ENCODE measurements at places on chromosomes 5 and 9.
A peak's percentile ranks its signal among the peaks of the same experiment; 100 is the strongest.

GRCh38 chr5:143473481-143473880 is 70.0 kb upstream of the NR3C1 start:
- DNase-seq, result no peak

DNA sequence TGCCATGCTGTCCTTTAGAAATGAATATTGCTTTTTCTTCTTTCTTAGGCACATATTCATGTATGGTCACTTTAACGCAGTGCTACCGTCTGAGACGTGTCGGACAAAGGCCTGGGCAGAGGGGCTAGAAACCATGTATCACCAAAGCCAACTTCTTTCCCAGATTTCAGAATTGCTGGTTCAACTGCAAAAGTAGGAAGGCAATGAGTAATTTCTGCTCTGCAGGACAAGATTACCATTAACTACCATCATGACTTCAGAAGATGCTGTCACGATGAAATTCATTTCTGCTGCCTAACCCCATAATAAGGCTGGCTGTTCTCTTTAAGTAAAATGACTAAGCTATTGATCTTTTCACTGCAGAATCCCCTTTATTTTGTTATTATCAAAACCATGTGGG is 306.7 kb downstream of the PDE4D start:
- DNase-seq, result no peak

DNA sequence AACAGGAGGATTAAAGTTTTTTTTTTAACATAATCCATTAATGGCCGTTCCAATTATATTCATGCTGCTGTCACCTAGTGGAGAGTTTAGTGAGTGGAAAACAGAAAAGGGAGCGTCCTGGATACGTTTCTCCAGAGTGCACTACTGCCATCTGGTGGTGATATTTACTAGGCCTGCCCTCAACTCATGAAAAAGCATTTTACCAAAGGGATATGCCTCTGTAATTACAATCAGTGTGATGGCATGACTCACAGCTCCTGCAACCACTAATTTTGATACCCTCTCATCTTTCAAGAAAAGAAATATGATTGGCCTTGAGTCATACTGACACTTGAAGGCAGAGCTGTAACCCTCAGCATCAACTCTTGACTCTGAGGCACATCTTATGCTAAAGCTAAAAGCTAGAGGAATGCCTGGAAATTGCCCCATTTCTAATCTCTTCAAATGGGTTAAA is 20.1 kb downstream of the MINAR2 start:
- DNase-seq, result peak; percentile 46

- no peak for DNase-seq
Observed at GRCh38 chr5:1736065-1736464, 63.6 kb downstream of the MRPL36 start.

DNA sequence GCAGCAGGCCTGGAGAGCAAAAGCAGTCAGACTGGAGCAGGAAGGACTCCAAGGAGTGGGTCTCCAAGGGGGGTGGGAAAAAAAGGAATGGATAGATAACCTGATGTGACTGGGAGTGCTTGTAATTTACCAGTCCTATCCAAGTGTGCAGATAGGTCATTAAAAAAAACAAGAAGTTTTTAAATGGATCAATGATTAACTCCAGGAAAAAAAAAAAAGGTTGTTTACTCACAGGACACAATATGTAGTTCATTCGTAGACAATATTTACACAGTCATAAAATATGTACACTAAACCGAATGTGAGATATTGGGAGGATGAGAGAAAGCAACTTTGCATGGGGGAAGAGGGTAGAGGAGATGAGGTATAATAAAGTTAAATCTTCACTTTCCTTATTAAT is 20.4 kb downstream of the ZBTB5 start:
- no peak for DNase-seq

DNA sequence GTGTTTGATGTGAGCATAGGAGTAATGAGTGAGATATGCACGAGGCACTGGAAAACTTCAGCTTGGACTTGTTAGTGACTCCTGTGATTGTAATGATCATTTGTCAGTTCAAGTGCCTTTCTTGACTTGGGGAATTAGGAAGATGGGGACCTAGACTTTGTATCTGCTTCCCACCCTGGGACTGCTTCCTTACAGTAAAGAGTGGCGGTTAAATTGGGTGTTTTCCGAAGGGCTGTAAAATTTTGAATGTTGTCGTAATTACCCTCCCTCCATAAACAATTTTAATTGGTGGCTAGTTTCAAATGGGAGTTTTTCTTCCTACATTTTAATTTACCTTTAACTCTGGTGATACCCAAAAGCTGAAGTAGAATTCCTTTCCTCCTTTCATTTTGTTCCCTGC is 23.5 kb upstream of the FAM120AOS start:
- DNase-seq, result no peak

- DNase-seq, result no peak
Observed at GRCh38 chr9:133637451-133638055, 1.4 kb downstream of the DBH start.

DNA sequence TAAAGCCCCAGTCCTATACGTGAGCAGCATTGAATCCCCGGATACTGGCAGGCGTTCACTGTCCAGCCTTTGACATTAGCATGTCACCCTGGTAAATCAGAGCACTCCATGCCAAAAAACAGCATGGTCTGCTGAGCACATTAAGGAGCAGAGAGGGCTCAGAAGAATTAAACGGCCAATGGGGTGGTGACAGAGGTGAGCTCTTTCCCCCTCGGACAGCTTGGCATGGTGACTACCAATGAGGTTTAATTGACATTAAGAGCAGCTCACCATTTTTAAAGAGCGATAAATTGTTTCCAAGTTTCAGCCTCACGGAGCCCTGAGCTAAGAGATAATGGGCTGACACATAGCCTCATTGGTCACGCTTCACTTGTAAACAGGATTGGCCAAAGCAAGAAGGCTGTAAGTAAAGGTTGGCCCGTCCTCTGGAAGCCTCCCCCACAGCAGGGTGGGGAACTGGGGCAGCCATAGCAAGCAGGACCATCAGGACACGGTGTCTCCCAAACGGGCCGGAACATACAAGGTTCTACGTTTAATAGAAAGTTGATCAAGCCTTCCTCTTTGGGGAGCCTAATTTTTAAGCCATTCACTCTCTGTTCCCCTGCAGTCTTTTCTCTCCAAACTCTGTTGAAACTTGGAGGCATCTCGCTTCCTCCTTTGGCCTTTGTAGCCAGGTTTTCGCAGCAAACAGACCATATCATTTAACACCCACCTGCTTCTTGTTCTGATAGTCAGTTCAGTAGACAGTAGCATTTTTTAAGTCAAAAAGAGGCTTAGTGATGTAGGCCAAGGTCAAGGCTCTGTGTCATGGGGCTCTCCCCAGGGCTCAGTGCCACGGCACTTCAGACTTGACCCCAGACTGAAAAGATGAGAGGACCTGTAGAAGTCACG is 25.9 kb downstream of the QRFP start:
- DNase-seq, result no peak

- DNase-seq, result no peak
Observed at GRCh38 chr9:24342457-24342856, 203.2 kb downstream of the IZUMO3 start.

- DNase-seq, result no peak
Observed at GRCh38 chr9:14097215-14097614, 216.7 kb downstream of the NFIB start.

DNA sequence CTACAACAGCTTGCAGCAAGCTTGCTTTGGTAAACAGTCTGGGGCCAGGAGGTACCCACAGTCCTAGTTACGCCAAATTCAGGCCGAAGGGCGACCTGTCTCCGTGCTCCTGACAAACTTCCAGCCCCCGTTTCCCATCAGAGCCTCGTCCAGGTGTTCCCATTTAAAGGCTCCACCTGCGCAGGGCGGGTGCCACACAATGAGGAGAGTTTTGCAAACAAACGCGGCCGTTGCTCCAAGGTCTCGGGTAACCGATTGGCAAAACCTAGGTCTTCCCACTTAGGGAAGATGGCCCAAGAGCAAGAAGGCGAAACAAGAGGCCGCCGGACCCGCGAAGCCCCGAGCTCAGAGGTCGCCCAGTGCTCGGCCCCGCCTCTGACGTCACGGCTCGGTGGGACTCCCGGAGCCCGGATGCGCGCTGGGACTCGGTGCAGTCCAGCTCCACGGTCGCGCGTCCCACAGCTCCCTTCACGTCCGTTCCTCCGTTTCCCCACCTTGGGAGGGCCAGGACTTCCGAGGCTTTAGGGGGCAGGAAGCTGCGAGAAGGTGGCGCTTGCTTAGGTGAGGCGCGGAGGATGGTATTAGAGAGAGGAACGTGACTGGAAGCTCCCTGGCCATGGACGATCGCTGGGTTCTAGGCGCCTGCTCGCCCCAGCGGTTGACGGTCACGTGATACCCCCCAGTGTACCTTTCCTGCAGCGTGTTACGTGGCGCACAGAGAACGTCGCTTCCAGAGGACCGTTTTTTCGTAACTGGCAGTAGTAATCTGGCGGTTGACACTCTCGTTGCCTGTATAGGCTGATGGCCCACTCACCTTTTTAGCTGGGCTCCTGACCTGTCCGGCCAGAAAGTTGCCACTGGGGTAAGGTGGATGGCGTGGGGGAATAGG is 41.8 kb upstream of the KDM4C start:
- peak; percentile 49 for DNase-seq

DNA sequence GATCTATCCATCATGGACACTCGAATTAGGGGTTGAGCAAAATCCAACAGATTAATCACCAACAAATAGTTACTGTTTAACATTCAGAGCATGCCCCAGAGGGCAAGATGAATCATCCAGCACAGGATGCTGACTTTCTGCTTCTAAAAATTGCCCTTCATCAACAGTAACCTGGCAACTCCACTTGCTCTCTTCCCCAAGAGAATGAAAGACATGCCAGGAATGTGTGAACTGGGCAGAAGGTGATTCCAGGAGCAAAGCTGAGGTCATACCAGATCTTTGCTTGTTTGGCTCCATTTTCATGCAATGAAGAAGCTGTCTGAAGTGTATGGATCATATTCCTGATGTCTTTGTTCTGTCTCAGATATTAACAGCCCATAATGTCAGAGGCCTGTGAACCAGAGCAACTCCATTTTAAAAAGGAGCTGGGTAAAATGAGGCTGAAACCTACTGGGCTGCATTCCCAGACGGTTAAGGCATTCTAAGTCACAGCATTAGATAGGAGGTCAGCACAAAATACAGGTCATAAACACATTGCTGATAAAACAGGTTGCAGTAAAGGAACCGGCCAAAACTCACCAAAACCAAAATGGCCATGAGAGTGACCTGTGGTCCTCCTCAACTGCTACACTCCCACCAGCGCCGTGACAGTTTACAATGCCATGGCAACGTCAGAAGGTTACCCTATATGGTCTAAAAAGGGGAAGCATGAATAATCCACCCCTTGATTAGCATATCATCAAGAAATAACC is 2.5 kb upstream of the ZNF367 start:
- peak; percentile 86 for DNase-seq

- no peak for DNase-seq
Observed at GRCh38 chr5:180114304-180115003, 42.9 kb upstream of the RNF130 start.

GRCh38 chr5:45017568-45017967 is 208.8 kb downstream of the MRPS30 start:
- DNase-seq, result no peak

DNA sequence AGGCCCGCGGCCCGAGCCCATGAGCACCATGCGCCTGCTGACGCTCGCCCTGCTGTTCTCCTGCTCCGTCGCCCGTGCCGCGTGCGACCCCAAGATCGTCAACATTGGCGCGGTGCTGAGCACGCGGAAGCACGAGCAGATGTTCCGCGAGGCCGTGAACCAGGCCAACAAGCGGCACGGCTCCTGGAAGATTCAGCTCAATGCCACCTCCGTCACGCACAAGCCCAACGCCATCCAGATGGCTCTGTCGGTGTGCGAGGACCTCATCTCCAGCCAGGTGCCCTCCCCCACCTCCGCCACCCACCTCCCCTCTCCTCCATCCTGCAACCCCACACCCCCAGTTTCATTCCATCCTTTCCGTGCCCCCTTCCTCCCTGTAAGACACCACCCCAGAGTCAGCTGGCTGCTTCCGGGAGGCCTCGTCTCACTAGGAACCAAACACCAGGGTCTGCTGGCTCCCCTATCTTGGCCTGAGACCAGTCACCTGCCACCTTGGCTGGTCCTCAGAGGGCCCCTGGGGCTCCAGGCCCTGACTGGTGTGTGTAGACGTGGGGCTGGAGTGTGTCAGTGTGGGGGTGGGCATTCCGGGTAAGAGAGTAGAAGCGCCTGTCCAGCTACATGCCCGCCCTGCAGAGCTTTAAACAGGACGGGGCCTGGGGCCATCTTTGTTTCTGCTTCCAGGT is 655 bp downstream of the GRIN1 start:
- DNase-seq, result no peak

GRCh38 chr5:180670586-180671359 is 21.4 kb upstream of the FLT4 start:
- no peak for DNase-seq

- no peak for DNase-seq
Observed at GRCh38 chr5:61746831-61747575, 414.9 kb downstream of the ZSWIM6 start.

DNA sequence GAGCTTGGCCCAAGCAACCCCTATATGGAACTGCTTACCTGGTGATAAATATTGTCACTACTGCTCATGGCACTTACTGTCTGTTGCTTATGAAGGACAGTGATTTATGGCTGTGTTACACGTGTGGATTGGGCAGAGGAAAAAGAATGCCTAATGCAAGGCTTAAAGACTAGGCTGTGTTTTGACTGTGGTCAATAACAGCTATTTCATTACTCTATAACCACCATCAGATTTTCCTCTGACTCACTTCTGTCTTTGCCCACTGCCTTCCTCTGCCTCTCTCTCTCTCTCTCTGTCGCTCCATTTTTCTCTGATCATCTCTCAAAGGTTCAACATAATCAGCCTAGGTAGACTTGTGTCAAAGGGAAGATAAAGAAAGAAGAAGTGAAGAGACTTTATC is 96.2 kb downstream of the TLR4 start:
- no peak for DNase-seq

- DNase-seq, result no peak
Observed at GRCh38 chr5:139709582-139710318, 61.6 kb downstream of the CXXC5 start.

GRCh38 chr5:10676224-10676623 is 84.8 kb downstream of the DAP start:
- DNase-seq, result no peak

- no peak for DNase-seq
Observed at GRCh38 chr9:121348221-121348620, 21.8 kb downstream of the STOM start.

DNA sequence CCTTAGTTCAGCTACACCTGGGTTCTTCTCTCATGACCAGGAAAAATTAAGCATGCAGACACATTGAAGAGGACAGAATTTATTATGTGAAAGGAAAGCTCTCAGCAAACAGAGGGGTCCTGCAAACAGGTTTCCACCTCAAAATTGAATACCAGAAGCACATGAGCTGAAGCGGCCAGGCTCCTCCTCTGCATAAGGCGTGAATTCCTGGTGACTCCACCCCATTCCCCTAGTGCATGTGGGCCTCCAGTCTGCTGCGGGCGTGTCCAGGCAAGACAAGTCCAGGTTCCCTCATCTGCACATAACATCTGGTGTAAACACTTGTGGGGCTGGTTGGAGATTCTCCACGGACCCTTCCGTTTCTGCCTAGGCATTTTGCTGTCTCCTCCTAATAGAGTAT is 1156.4 kb downstream of the FOXD4L5 start:
- no peak for DNase-seq
